ENCODE measurements at places on chromosomes 12 and 14. TPM values are rescaled to one million over a fixed set of nuclear protein-coding genes. Genes with fewer than 3 reads are reported as not detected.

GRCh38 chr12:51442324-51442723 lies 17.7 kb downstream of the SLC4A8 start:
- no peak overlapping the region for H3K27ac ChIP-seq
- DNase-seq, result no peak
- no peak overlapping the region for H3K4me3 ChIP-seq
- peaks cover 15% of the 10 kb centered on the region for H3K4me1 ChIP-seq

DNA sequence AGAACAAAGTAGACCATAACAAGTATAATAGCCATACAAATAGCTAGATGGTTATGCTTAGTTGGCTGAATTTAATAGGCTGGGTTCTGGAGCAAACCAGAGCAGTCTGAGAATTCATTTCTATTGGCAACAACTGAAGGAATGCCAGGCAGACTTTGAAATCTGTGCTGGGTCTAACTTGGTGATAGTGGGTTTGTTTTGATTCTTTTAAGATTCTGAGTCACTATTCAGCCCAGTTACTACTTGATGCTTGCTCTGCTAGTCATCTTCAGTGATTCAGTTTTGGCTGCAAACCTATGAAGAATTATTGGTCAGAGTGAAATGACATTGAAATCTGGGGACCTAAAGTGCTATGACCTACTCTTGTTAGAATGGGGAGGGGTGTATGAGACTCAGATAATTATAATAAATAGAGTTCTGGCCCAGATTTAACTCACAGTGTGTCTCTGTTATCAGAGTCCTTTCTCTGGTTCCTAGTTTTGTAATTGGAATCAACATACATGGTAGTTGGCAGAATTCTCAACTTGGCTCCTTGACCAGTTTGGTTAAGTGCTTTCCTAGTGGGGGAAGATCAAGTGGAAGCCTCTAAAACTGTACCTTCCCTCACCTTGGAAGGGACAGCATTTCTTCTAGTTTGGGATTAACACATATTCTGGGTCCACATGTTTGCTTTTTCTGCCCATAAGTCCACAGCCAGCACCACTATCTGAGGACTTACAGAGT lies 43.5 kb downstream of the MNAT1 start:
- no peak overlapping the region for H3K27ac ChIP-seq
- no peaks in the 10 kb centered on the region for H3K27me3 ChIP-seq
- DNase-seq, result no peak

DNA sequence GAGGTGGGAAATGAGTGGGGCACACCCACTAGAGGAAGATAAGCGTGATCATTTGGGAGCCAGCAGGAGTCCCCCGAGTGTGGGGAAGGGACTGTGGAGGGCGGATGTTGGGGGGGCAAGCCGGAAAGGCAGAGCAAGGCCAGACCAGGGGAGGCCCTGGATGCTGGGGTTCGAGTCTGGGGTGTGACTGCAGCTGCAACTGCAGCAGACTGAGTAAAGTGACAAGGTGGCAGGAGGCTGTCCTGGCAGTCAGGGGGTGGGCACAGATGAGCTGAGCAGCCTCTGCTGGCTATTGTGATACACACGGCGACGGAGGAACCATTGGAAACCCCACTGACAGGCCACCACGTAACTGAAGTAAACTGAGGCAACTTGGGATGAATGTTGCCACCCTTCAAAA lies 110.2 kb downstream of the LGMN start:
- no peak overlapping the region for H3K4me3 ChIP-seq
- no peaks in the 10 kb centered on the region for H3K27me3 ChIP-seq
- H3K36me3 ChIP-seq, result peaks cover 1% of the 10 kb centered on the region
- no peak for DNase-seq
- peaks cover 10% of the 10 kb centered on the region for H3K4me1 ChIP-seq
- peak overlapping the region; percentile 58 for H3K27ac ChIP-seq

DNA sequence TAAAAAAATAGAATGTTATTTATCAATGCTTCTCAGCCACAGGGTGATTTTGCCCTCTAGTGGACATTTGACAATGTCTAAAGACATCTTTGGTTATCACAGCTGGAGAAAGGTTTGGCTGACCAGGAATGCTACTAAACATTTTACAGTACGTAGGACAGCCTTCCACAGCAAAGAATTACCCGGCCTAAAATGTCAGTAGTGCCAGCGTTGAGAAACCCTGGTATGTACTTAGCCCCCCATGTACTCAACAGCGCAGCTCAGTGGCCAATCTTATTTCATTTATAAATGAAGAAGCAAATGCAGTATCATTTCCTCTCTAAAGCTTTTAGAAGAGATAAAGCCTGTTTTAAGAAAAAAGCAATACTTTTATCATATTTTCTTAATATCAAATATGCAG lies 5.8 kb downstream of the MARK3 start:
- H3K4me3 ChIP-seq, result peak overlapping the region; percentile 39
- peak; percentile 59 for DNase-seq
- peaks cover 77% of the 10 kb centered on the region for H3K4me1 ChIP-seq
- peak overlapping the region; percentile 43 for H3K27ac ChIP-seq
- peaks cover 6% of the 10 kb centered on the region for H3K36me3 ChIP-seq
- H3K27me3 ChIP-seq, result no peaks in the 10 kb centered on the region

- no peak overlapping the region for H3K4me3 ChIP-seq
- no peak overlapping the region for H3K27ac ChIP-seq
- peaks cover 9% of the 10 kb centered on the region for H3K27me3 ChIP-seq
- H3K4me1 ChIP-seq, result no peaks in the 10 kb centered on the region
- H3K36me3 ChIP-seq, result no peaks in the 10 kb centered on the region
These were observed 56.3 kb upstream of the KCNA5 start for GRCh38 chr12:4987076-4988046.

DNA sequence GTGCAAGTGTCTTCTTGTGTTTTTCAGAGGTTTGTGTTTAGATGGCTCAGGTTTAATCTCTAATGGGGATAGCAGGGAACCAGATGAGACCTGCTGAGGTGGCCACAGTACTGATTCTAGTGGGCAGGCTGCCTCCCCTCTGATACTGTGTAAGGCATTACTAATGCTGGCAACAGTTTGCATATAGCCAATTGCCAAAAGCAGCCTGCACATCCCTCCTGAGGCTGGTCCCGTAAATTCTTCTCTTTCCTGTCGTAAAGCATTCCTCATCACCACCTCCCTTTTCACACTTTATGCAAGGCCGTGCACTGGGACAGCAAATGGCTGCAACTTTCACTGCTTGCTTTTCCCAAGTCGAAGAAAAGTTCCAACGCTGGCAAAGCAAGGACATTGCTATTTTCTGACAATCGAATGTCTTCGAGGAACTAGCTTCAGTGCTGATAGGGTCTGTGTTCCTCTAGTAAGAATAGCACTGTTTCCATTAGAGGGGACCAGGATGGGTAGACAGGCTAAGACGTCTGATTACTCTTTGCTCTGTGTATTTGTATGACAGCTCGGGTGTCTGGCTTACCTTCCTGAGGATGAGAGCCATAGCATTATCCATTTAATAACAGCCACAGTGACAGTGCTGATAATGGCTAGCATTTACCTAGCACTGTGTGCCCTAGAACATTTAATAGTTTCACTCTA lies 178.2 kb upstream of the HIF1A start:
- H3K4me3 ChIP-seq, result no peak overlapping the region
- peak overlapping the region; percentile 90 for H3K27ac ChIP-seq
- H3K27me3 ChIP-seq, result no peaks in the 10 kb centered on the region
- peaks cover 63% of the 10 kb centered on the region for H3K36me3 ChIP-seq
- H3K4me1 ChIP-seq, result peaks cover 82% of the 10 kb centered on the region

GRCh38 chr14:23645812-23646647 lies 9.9 kb downstream of the DHRS2 start:
- H3K27ac ChIP-seq, result no peak overlapping the region
- peaks cover 2% of the 10 kb centered on the region for H3K27me3 ChIP-seq
- no peak for DNase-seq
- H3K4me1 ChIP-seq, result no peaks in the 10 kb centered on the region

DNA sequence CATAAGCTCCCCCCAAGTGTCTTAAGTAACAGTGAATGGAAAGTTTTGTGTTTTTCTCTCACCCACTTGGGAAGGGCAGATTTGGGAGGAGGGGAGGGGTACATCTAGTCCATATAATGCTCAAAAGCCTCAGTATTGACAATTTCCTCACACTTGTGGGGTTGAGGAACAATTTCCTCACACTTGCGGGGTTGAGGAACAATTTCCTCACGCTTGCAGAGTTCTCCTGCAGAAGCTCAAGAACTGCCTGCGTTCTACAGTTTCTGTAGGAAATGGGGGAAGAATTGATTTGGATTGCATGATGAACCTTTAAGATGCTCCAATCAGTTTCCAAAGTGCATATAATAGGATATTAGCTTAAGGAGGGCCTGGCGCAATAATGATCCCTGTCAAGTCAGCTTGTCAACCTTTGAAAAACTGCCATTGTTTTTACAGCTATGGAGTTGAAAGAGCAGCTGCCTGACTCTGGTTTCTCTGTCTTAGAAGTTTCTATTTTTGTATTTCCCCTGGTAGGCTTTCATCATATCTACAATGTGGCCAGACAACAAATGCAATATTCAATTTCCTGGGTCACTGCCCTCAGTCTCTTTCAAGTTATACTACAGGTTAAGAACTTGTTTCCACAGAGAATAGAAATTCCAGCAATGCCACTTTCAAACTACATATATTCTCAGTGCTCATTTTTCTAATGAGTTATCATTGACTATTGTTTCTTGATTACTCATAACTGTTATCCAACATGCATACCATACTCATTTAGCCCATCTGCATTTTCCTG lies 66.5 kb downstream of the PLEKHG7 start:
- no peaks in the 10 kb centered on the region for H3K27me3 ChIP-seq
- peaks cover 12% of the 10 kb centered on the region for H3K4me1 ChIP-seq
- H3K4me3 ChIP-seq, result peak overlapping the region; percentile 49
- no peak for DNase-seq

GRCh38 chr14:100860556-100861187 lies 34.8 kb downstream of the MEG3 start:
- H3K27me3 ChIP-seq, result no peaks in the 10 kb centered on the region
- H3K36me3 ChIP-seq, result no peaks in the 10 kb centered on the region
- no peaks in the 10 kb centered on the region for H3K4me1 ChIP-seq

DNA sequence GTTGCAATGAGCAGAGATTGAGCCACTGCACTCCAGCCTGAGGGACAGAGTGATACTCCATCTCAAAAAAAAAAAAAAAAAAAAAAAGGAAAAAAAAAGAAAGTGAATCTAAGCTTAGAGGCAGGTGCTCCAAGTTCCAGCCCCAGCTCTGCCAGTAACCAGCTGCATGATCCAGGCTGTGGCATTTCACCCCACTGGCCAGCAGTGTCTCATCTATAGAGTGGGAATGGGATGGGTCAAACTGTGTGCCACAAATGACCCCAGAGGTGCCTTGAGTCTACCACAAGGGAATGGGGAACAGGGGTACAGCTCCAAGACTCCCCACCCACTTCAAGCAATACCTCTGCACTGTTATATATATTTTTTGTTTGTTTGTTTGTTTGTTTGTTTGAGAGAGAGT lies 5.0 kb downstream of the PLEKHD1 start:
- H3K27me3 ChIP-seq, result peaks cover 25% of the 10 kb centered on the region
- no peaks in the 10 kb centered on the region for H3K4me1 ChIP-seq
- H3K4me3 ChIP-seq, result no peak overlapping the region

DNA sequence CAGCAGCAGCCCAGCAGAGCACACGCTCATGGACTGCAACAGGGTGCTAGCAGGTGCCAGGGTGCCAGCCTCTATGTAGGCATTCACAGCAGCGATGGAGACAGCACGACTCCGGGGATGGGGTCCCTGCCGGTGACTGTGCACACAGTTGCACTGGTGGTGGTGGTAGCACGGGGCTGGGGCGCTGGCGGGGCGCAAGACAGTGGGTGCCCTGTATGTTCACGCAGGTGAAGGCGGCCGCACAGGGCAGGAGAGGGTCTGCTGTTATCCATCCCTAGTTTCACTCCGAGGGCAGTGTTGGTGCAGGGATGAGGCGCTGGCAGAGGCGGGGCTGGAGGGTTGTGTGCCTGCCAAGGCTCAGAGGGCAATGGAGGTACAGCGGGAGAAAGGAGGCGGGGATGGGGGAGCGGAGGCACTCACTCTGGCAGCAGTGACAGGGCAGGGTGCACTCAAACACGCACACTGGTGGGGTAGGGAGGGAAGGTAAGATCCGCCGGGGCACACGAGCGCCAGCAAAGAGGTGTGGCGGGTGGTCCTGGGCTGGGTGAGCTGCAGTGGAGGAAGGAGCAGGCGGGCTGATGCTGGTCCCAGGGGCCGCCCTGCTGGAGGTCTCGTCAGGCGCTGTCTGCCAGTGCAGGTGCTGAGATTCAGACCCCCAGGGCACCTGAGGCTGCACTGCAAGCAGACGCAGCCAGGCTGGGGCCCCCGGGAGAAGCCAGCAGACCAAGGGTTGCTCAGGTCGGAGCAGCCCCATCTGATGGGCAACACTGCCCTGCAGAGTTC lies 76.7 kb downstream of the GALC start:
- no peaks in the 10 kb centered on the region for H3K36me3 ChIP-seq
- H3K27me3 ChIP-seq, result peaks cover 44% of the 10 kb centered on the region
- H3K27ac ChIP-seq, result no peak overlapping the region
- H3K4me3 ChIP-seq, result no peak overlapping the region
- H3K4me1 ChIP-seq, result no peaks in the 10 kb centered on the region

DNA sequence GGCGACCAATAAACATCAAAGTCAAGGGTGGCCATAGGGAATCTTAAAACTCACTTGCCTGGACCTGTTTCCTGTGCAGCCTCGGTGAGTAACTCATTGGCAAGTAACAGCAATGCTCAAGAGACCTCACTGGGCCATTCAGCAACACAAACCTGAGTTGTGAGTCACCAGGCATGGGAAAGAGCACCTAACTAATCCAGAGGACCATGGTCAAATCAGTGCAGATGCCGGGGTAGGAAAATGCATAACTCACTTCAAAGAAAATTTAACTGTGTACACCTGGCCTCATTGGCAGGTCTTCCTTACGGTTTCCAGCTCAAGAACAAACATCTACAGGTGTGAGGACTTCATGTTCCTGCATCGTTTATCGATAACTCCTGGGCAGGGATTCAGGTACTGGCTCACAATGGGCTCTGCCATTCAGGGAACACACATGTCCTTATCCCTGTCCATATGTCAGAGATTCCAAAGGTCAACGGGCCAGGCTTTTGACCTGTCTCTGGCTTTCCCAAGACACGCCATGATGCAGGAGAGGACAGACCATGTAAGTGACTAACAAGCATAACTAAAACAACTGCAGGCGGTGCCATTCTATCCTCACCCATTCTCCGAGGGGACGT lies 211.8 kb downstream of the ANO2 start:
- H3K4me1 ChIP-seq, result no peaks in the 10 kb centered on the region
- H3K27ac ChIP-seq, result no peak overlapping the region
- H3K4me3 ChIP-seq, result no peak overlapping the region
- no peak for DNase-seq
- no peaks in the 10 kb centered on the region for H3K36me3 ChIP-seq

Gene ITGA7
- total RNA-seq, result 7.0 TPM

Gene LRIG3
- not detected for total RNA-seq

Gene TAS2R50
- 1.2 TPM for total RNA-seq

Gene TAS2R20
- 2.1 TPM for total RNA-seq

Gene PPP1R12A
- total RNA-seq, result 123 TPM

Gene NELL2
- 633 TPM for total RNA-seq

Gene MGP
- 4.1 TPM for total RNA-seq

Gene IL26
- total RNA-seq, result not detected

Data from naive thymus-derived CD8-positive, alpha-beta T cell (primary cell).